Stimulated activated CD4-positive, alpha-beta T cell treated with anti-CD3 and anti-CD28 coated beads, Interleukin-12 subunit alpha, Interleukin-12 subunit beta, amount 100 ng/mL, for 48 hours (primary cell): ENCODE measurements at places on chromosomes 2 and 18.

DNA sequence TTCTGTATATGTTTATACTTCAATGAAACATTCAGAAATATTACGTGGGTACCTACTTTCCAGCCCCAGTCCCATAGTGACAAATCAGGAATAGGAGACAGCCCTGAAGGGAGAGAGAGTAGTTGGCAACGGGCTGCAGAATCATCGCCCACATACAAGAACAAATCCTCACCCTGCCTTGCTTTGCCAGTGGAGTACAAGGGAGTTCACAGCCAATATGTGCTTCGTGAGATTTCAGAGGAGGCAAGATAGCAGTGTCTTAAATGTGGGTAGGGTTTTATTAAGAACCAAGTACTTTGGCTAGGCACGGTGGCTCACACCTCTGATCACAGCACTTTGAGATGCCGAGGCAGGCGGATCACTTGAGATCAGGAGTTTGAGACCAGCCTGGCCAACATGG lies 40.3 kb upstream of the PKDCC start:
- DNase-seq: no peak

DNA sequence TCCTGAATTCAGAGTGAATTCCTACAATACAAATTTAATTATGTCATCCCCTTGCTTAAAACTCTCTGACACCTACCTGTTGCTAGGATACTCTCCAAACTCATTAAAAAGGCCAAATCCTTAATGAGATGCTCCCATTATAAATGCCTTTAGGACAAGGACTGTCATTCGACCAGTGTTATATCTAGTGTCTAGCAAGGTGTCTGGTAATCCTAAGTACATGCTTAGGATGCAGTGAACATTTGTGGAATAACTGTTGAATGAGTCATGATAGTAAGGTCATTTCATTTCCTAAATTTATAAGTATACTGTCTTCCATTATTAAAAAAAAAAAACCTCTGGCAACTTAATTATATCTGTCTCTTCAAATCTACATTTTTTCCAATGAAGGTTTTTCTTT lies 588.9 kb upstream of the NRXN1 start:
- DNase-seq: no peak

- DNase-seq: no peak
Measured at GRCh38 chr2:166424841-166425240, 49.1 kb upstream of the SCN9A start.

DNA sequence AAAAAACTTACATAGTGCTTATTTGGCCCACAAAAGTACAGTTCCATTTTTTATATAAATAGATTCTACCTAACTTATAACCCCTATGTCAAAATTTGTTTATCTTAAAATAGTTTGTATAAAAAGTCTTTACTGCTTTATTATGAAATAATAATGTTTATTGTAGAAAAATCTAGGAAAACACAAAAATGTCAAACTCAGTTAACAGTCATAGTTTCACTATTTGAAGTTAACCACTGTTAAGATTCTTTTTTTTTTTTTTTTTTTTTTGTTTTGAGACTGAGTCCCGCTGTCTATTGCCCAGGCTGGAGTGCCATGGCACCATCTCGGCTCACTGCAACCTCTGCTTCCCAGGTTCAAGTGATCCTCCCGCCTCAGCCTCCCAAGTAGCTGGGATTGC lies 26.5 kb upstream of the ABI2 start:
- DNase-seq: no peak

DNA sequence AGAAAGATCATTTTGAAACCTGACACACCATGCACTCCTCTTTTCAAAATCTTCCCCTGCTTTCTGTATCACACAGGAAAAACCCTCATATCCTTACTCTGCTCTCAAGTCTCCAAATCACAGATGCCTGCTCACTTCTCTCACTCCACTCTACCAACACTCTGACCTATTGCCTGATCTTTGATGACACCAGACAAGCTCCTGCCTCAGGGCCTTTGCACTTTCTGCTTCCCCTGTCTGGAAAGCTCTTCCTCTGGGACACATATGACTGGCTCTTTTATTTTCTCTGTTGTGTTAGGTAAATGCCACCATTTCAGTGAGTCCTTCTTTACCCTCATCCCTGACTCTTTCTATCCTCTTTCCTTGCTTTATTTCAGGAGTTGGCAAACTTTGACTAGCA lies 1300.7 kb upstream of the ZEB2 start:
- DNase-seq: no peak

DNA sequence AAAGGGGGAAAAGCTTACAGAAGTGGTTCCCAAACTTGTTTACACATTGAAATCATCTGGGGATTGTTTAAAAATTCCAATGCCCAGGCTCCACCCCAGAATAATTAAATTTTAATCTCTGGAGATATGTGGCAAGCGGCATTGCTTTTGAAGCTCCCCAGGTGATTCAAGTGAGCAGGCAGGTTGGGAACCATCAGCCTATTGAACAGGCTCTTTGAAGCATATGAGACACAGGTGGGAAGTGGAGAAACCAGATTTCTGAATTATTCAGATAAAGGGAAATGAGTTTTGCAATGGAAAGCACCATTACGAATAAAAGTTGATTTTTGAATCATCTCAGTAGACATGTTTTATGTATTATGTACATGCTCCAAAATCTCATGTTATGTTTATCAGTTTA lies 57.6 kb upstream of the NOSTRIN start:
- DNase-seq: no peak

GRCh38 chr2:161172901-161173540 lies 12.8 kb downstream of the TANK start:
- no peak for DNase-seq

DNA sequence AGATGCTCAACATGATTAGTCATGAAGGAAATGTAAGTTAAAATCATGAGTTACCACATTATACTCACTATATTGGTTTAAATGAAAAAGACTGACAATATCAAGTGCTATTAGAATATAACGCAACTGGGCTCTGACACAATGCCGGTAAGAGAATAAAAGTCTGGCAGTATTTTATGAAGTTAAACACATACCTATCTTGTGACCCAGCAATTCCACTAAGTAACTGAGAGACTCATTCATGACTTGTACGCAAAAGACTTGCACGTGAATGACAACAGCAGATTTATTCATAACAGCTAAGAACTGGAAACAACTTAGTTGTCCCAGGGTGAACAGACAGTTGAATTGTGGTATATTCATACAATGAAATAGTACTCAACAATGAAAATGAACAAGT lies 342.1 kb downstream of the SLC4A3 start:
- no peak for DNase-seq

GRCh38 chr18:13237641-13238040 lies 19.1 kb downstream of the LDLRAD4 start:
- no peak for DNase-seq

DNA sequence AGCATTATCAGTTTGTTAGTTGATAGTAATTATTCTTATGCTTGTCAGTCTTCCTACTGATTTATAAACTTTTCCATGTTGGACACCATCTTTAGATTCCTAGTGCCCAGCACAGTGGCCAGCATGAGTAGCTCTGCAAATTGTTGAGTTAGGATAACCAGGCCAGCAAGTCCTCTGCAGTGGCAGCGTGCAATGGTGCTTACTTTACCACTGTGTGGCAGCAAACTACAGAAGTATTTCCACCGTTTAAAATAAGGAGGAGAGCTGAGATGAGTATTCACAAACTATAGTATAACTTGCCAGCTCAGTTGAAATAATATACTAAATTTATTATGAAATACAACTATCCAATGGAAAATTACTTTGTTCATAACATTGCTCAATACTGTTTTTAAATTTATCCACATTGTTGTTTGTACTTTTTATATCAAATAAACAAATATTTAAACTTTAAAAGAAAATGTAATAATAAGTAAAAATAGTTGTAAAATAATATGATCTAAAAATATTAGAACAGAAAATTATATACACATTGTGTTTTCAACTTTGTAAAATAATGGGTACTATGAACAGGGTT lies 9.3 kb upstream of the THADA start:
- DNase-seq: no peak

- DNase-seq: no peak
Measured at GRCh38 chr2:72149556-72150156, 2.0 kb upstream of the CYP26B1 start.

DNA sequence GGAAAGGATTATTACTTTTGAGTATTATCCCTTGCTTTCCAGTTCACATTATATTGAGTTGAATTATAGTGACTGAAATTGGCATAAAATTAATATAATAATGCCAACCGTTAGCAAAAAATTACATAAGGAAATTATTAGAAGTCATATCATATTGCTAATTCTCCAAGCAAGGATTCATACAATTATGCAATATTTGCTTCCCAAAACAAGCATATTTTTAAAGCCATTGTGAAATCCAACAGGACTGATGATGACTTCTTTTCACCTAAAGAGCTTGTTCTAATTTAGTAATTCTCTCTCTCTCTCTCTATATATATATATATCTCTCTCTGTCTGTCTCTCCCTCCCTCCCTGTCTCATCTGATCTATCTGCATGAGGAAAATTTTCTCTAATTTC lies 283.5 kb downstream of the DSEL start:
- no peak for DNase-seq

DNA sequence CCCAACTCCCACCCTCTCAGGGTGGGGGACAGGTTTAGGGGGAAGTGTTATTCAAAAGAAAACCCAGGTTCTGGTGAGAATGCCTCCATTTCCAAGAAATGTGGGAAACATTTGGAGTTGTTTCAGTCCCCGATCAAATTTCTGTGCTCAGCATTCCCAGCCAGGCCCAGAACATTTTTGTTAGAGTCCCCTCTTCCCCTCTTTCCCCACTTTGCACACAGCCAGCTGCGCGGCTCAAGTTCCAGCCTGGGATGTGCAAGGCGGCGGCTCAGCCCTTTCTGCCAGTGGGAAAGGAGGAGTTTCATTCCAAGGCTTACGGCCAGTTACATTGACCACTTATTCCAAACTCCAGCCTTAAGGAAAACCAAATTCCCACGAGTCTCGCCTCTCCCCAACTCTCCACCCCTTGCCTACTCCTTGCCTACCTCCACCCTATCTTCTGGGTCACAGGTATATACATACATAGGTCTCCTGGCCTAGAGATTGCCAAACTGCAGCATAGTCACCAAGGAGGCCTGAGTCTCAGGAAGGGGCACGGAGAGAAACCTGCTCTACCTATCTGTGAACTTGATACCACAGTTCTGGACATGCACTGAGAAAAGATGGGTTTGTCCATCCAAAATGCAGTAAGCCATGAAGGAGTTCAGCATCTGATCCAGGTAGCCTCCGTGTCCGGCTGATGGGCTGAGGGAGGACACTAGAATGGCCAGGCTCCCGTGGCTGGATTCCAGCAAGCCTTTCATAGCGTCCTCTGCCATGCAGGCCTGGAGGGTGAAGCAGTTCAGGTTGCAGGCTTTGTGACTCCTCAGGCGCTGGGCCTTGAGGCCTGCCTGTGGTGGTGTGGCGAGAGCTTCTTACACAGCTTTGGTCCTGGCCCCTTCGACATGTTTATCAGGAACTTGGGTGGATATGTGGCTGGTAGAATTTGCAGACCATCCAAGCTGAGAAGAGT lies 154.5 kb downstream of the ZFP36L2 start:
- no peak for DNase-seq

DNA sequence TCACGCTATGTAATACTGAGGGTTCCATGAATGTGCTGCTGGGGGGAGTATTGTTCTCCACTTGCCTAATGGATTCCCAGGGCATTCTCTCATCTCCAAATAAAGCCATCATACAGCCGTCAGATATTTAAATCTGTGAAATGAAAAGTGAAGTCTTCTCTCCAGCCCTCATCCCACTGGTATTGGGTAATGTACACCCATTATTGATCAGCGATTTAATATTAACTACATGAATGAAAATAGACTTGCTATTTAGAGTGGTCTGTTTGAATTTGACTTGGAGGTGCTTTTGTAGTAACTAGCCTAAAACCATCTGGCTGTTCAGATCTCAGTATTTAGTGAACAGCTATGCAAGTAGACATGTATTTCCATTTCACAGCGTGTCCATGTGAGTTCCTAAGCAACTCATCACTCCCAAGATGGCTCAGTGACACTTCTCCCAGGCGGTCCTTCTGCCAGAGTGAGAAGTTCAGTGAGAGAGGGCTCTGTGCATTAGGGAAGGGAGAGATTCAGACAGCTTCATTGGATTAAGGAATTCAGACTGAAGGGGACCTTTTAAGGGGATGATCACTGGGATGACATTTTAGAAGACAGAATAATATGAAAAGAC lies 140.7 kb downstream of the WDSUB1 start:
- no peak for DNase-seq

DNA sequence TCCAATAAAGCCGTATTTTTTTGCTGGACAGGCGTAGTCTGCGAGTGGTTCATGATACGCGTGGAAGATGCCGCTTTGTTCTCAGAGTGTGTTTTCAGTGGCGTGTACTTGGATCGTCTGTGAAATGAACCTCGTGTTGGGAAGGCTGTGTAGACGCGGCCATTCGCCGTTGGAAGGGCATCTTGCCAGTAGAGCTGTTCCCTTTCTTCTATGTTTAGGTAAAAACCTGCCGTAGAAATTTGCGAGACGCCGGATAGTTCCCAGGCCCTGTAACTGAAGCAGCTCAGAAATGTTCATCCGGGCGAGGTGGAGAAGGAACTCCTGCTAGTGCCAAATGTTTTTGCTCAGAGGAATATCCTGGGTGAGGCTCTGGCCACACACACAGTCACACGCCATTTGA lies 133.6 kb downstream of the NFATC1 start:
- no peak for DNase-seq

- DNase-seq: no peak
Measured at GRCh38 chr2:175743011-175743410, 259.1 kb downstream of the LNPK start.
